A549 treated with DMSO at 1 μM for 4 hours (cell line): ENCODE measurements at places on chromosomes 1 and 21. TPM values are rescaled to one million over a fixed set of nuclear protein-coding genes. Genes with fewer than 3 reads are reported as not detected.

The ALG14 gene
- total RNA-seq, result 5.8 to 7.2 TPM (median 6.7 TPM) in 5 replicates

The MPL gene
- 0.26 TPM in 1 of 5 replicates, not detected in the others for total RNA-seq

The FASLG gene
- total RNA-seq, result 0.12 TPM in 1 of 5 replicates, not detected in the others

The LRRC3 gene
- 1.3 to 1.9 TPM (median 1.5 TPM) in 5 replicates for total RNA-seq

The PPM1J gene
- total RNA-seq, result 1.1 to 1.9 TPM (median 1.4 TPM) in 5 replicates

The CD55 gene
- total RNA-seq, result 93.0 to 131 TPM (median 116 TPM) in 5 replicates

The LCE5A gene
- 0.31 TPM in 1 of 5 replicates, not detected in the others for total RNA-seq

The RPAP2 gene
- 8.8 to 13.0 TPM (median 12.7 TPM) in 5 replicates for total RNA-seq

The TFAP2E gene
- 0.35 to 0.77 TPM (median 0.47 TPM) in 5 replicates for total RNA-seq

The CCDC27 gene
- total RNA-seq, result not detected in 5 replicates

The DNAJC28 gene
- total RNA-seq, result 0.26 to 0.49 TPM (median 0.40 TPM) in 5 replicates

The LCE2A gene
- not detected in 5 replicates for total RNA-seq

The UQCRHL gene
- 5.7 to 8.0 TPM (median 6.9 TPM) in 5 replicates for total RNA-seq

The OVAAL gene
- not detected in 5 replicates for total RNA-seq

The ACP6 gene
- 18.0 to 25.2 TPM (median 22.5 TPM) in 5 replicates for total RNA-seq

The TSPAN2 gene
- total RNA-seq, result 0.80 to 1.8 TPM (median 1.0 TPM) in 5 replicates

The CLCA1 gene
- not detected in 5 replicates for total RNA-seq

The B3GALT5 gene
- total RNA-seq, result 0.27 to 0.39 TPM (median 0.34 TPM) in 5 replicates

The EFNA4 gene
- total RNA-seq, result 7.3 to 9.0 TPM (median 8.4 TPM) in 5 replicates

The MRPL37 gene
- total RNA-seq, result 88.4 to 100 TPM (median 96.6 TPM) in 5 replicates

The FCGR3A gene
- total RNA-seq, result not detected in 5 replicates

The EXOC8 gene
- 7.6 to 9.8 TPM (median 9.0 TPM) in 5 replicates for total RNA-seq

The RAB7B gene
- total RNA-seq, result 1.4 to 2.9 TPM (median 1.8 TPM) in 5 replicates

The AXDND1 gene
- total RNA-seq, result 0.24 to 0.71 TPM (median 0.43 TPM) in 5 replicates

The CLEC20A gene
- not detected in 5 replicates for total RNA-seq

The PADI2 gene
- 0.95 to 1.5 TPM (median 1.3 TPM) in 5 replicates for total RNA-seq

The TAL1 gene
- total RNA-seq, result not detected in 5 replicates

The PRDM16 gene
- total RNA-seq, result 0.10 to 0.30 TPM (median 0.21 TPM) in 5 replicates

The TPTE gene
- not detected in 5 replicates for total RNA-seq

The LCE1B gene
- total RNA-seq, result not detected in 5 replicates

The FCRL1 gene
- not detected in 5 replicates for total RNA-seq

The WLS gene
- total RNA-seq, result 16.7 to 20.6 TPM (median 19.7 TPM) in 5 replicates

The PODN gene
- total RNA-seq, result 0.09 TPM in 1 of 5 replicates, not detected in the others

The SERPINC1 gene
- total RNA-seq, result 0.07 TPM in 2 of 5 replicates, not detected in the others

The TTLL7 gene
- total RNA-seq, result 1.6 to 3.5 TPM (median 2.6 TPM) in 5 replicates

The SYTL1 gene
- 0.10 to 0.68 TPM (median 0.35 TPM) in 5 replicates for total RNA-seq

The CDK18 gene
- 0.66 to 1.3 TPM (median 1.1 TPM) in 5 replicates for total RNA-seq
